CD8-positive, alpha-beta memory T cell (primary cell): ENCODE measurements at places on chromosomes 4 and X. TPM values are rescaled to one million over a fixed set of nuclear protein-coding genes. Genes with fewer than 3 reads are reported as not detected.

The OTC gene
- total RNA-seq = 0.15 TPM

The ETNPPL gene
- total RNA-seq = not detected

The PHOX2B gene
- total RNA-seq = not detected

The CLDN34 gene
- not detected for total RNA-seq

The NDNF gene
- 0.18 TPM for total RNA-seq

The TECRL gene
- not detected for total RNA-seq

The AWAT1 gene
- not detected for total RNA-seq

The ARHGAP36 gene
- not detected for total RNA-seq

DNA sequence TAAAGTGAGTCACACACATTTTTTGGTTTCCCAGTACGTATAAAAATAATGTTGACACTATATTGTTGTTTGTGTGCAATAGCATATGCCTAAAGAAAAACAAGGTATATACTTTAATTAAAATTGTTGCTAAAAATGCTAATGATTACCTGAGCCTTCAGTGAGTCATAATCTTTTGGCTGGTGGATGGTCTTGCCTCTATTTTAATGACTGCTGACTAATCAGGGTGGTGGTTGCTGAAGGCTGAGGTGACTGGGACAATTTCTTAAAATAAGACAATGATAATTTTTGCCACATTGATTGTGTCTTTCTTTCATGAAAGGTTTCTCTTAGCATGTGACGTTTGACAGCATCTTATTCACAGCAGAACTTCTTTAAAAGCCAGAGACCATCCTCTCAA, 21.0 kb upstream of the ANXA10 start:
- H3K36me3 ChIP-seq = no peaks in the 10 kb centered on the region
- no peak overlapping the region for H3K27ac ChIP-seq
- no peaks in the 10 kb centered on the region for H3K27me3 ChIP-seq
- H3K4me3 ChIP-seq = no peak overlapping the region
- no peaks in the 10 kb centered on the region for H3K4me1 ChIP-seq

DNA sequence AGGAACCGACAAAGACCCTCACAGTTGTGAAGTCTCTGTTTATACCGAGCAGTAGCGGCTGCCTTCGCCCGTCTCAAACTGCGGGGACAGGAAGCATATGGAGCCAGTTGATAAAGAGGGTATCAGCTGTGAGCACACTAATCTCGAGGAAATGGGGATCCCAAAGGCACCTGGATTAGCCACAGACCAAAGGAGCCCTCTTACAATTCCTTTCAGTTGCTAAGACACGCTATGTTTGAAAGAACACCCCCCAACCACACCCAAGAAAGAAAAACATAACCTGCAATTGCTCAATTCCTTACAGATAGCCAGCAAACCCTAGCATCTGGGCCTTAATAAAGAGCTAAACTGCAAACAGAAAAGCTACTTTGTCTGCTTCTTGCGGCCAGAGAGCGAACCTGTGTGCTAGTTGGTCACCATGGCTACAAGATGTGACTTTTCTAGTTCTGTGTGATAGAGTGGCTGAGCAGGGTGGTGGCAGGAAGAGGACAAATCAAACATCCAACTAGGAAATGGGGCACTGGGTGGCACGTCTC, 23.3 kb upstream of the CHRNA9 start:
- peaks cover 66% of the 10 kb centered on the region for H3K4me1 ChIP-seq
- H3K27ac ChIP-seq = no peak overlapping the region
- H3K27me3 ChIP-seq = no peaks in the 10 kb centered on the region
- no peak for DNase-seq

DNA sequence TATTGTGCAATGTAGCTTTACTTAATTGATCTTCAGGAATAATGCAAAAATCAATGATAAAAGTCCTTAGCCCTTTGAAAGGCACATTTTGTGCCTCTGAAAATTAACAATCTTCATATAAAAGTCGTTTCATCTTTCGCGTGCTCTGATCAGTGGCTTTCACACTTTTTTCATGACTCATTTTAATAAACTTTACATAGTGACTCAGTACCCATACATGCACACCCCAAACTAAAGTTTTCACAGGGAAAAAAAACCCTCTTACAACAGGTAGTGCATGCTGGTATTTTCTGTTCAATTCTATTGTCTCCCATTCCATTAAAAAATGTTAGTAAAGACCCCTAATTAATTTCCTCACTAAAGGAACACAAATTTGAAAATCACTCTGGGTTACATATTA, 21.5 kb downstream of the RWDD4 start:
- no peaks in the 10 kb centered on the region for H3K4me1 ChIP-seq
- no peaks in the 10 kb centered on the region for H3K36me3 ChIP-seq
- H3K27me3 ChIP-seq = no peaks in the 10 kb centered on the region
- no peak for DNase-seq

DNA sequence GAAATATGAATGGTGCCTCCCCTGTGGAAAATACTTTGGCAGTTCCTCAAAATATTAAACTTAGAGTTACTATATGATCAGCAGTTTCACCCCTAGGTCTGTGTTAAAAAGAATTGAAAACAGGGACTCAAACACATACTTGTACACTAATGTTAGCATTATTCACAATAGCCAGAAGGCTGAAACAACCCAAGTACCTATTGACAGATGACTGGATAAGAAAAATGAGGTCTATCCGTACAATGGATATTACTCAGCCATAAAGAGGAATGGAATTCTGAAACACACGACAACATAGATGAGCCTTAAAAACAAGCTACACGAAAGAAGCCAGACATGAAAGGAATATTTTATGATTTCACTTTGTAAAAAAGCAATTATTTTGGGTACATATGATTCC, 54.9 kb downstream of the PGRMC2 start:
- no peak for DNase-seq
- H3K4me1 ChIP-seq = no peaks in the 10 kb centered on the region
- H3K27me3 ChIP-seq = no peaks in the 10 kb centered on the region
- H3K36me3 ChIP-seq = no peaks in the 10 kb centered on the region

DNA sequence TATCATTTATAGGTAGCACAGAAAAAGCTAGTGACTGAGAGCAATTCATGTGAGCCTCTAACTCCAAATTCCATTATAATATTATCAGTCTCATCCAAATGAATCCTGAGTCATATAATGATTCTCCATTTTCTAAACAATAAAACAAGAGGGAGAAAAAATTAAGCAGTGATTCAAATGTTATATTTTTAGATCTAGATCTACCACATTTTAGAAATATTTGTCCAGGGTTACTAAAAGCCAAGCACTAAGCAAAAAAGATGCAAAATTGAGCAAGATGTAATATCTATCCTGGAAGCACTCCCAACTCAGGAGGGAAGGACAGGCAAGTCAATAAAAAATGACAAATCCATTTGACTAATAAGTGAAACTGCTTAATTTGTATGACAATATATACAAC, 172.8 kb downstream of the FBXW7 start:
- DNase-seq = no peak
- H3K27me3 ChIP-seq = no peaks in the 10 kb centered on the region
- H3K27ac ChIP-seq = no peak overlapping the region
- H3K4me3 ChIP-seq = no peak overlapping the region
- H3K36me3 ChIP-seq = no peaks in the 10 kb centered on the region

DNA sequence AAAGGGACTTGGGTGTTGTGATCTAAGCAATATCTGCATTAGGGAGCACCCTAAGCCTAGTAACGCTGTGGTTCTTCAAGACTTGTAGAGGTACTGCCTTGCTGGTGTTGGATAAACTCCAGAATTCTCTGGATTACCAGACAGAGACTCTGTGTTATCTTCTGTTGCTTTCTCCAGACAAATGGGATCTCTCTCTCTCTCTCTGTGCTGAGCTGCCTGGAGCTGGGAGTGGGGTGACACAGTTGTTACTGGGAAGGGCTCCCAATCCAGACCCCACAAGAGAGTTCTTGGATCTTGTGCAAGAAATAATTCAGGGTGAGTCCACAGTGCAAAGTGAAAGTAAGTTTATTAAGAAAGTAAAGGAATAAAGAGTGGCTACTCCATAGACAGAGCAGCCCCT, 48.8 kb downstream of the MCUB start:
- H3K4me1 ChIP-seq = peaks cover 7% of the 10 kb centered on the region
- no peak for DNase-seq
- H3K27me3 ChIP-seq = no peaks in the 10 kb centered on the region
- H3K36me3 ChIP-seq = peaks cover 6% of the 10 kb centered on the region
- H3K4me3 ChIP-seq = no peak overlapping the region

DNA sequence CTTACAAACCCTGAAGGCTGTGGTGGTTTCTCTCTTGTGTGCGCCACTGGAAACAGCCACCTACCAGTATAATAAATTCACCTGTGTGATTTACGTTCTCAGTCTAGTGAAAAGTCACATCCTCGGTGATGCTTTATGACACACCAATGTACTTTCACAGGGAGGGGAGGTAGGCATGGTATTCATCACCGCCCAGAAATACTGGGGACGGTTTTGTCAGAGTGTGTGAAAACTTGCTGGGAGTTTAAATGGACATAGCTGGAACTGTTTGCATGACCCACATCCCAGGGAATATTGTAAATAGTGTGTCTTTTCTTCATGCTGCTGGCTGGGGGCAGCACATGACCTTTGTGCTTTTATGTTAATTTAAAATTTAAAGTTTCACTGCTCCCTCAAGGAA, 421.8 kb downstream of the MAPK10 start:
- no peaks in the 10 kb centered on the region for H3K36me3 ChIP-seq
- H3K27me3 ChIP-seq = no peaks in the 10 kb centered on the region
- H3K27ac ChIP-seq = no peak overlapping the region
- DNase-seq = no peak
- H3K4me1 ChIP-seq = no peaks in the 10 kb centered on the region

DNA sequence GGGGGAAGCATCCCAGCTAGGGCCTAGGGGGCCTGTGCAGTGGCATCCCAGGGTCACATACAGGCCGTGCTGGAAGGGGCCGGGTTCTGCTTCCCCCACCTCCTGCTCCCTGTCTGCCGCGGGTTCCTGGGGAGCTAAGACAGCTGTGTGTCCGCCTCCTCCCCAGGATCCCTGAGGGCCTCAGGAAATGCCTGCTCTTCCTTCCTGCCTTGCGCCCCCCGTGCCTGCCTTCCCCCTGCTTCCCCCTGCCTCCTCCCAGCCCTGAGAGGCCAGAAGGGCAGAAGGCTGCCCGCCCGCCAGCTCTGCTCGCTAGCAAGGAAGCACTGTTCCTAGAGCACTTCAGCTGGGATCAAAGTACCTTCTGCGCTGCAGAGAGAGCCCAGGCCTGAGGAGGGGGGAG, 2.9 kb upstream of the BGN start:
- H3K4me3 ChIP-seq = no peak overlapping the region
- H3K36me3 ChIP-seq = no peaks in the 10 kb centered on the region
- no peak overlapping the region for H3K27ac ChIP-seq
- H3K27me3 ChIP-seq = no peaks in the 10 kb centered on the region
- no peaks in the 10 kb centered on the region for H3K4me1 ChIP-seq
- DNase-seq = no peak

DNA sequence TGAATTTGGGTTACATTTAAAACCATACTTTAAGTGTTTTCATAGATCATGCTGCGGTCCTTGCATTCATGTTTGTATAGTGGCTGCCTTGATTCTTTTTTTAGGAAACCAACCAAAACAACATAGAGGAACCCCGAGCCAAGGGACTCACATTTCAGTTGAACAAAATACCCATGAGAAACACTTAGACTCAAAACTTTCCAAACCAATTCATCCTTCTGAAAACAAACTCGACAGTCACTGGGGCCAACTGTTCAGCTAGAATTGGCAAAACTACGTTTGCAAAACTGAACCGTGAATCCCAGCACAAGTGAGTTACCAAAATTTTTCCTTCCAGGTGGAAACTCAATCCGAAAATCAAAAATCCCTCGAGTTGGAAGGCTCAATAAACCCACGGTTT, 1.4 kb downstream of the ADGRA3 start:
- peaks cover 3% of the 10 kb centered on the region for H3K4me1 ChIP-seq
- H3K36me3 ChIP-seq = no peaks in the 10 kb centered on the region
- no peaks in the 10 kb centered on the region for H3K27me3 ChIP-seq
- H3K4me3 ChIP-seq = no peak overlapping the region
- no peak for DNase-seq
- H3K27ac ChIP-seq = no peak overlapping the region

GRCh38 chr4:94550352-94550751, 98.6 kb downstream of the PDLIM5 start:
- H3K36me3 ChIP-seq = no peaks in the 10 kb centered on the region
- H3K4me3 ChIP-seq = no peak overlapping the region
- no peak overlapping the region for H3K27ac ChIP-seq
- no peaks in the 10 kb centered on the region for H3K27me3 ChIP-seq

GRCh38 chrX:13271511-13271910, 48.3 kb downstream of the ATXN3L start:
- H3K4me3 ChIP-seq = no peak overlapping the region
- no peak overlapping the region for H3K27ac ChIP-seq
- no peaks in the 10 kb centered on the region for H3K4me1 ChIP-seq
- H3K27me3 ChIP-seq = no peaks in the 10 kb centered on the region
- no peaks in the 10 kb centered on the region for H3K36me3 ChIP-seq
- no peak for DNase-seq

GRCh38 chrX:154374313-154375155, at the start of gene FLNA:
Gene FLNA, minus strand, starts transcription at chrX:154374634. Its CDS starts 3,389 bp downstream, at chrX:154371245.
- DNase-seq = peak; percentile 27
- H3K4me1 ChIP-seq = peaks cover 37% of the 10 kb centered on the region
- peak within 1 kb of the TSS; percentile 47 for H3K27ac ChIP-seq
- H3K4me3 ChIP-seq = peak within 1 kb of the TSS; percentile 53

DNA sequence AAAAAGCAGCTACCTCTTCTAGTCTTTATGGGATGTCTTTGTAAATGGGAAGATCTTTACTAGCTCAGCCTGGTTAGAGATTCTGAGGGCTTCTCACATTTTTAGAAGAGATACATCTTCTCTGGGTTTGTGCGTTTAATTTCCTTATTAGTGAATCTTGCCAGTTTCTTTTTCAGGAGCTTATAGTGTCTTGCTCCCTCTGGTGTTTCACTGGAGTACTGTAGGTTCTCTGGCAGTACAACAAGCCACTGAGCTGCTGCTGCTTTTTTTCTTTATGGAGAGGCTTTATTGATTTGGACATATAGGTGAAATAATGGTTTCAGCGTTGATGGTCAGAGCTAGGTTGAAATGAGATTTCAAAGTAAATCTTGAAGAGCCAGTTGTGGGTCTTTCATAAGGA, 82.9 kb downstream of the LAS1L start:
- no peaks in the 10 kb centered on the region for H3K27me3 ChIP-seq
- H3K36me3 ChIP-seq = no peaks in the 10 kb centered on the region
- H3K4me1 ChIP-seq = no peaks in the 10 kb centered on the region
- no peak for DNase-seq
- no peak overlapping the region for H3K4me3 ChIP-seq
- H3K27ac ChIP-seq = no peak overlapping the region

- no peak overlapping the region for H3K4me3 ChIP-seq
- no peak for DNase-seq
Observed at GRCh38 chr4:159429693-159430035, 326.8 kb downstream of the RAPGEF2 start.
